ENCODE measurements at places on chromosomes 5 and 9.

GRCh38 chr5:79535477-79536192 is 21.7 kb upstream of the HOMER1 start:
- no peak for DNase-seq

GRCh38 chr9:37988602-37989001 is 80.4 kb downstream of the SHB start:
- no peak for DNase-seq

DNA sequence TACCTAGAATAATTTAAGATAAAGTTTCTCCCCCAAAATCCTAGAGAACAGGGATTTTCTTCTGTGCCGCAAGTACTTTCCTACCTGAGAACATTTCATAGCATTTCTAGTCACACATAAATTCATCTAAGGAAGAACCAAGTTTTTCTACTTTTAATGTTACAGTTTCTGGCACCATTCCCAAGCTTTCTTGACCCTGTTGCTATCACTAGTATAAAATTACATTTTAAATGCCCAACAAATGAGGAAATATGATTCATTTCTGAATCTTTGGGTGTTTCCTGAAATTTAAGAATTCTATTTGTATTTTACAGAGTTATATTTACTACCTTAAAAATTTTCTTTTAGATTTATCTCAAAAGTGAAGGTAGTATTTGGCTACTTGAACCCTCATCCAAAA is 137.8 kb downstream of the LPAR1 start:
- DNase-seq, result no peak

GRCh38 chr5:142506756-142507155 is 179.1 kb downstream of the FGF1 start:
- no peak for DNase-seq

DNA sequence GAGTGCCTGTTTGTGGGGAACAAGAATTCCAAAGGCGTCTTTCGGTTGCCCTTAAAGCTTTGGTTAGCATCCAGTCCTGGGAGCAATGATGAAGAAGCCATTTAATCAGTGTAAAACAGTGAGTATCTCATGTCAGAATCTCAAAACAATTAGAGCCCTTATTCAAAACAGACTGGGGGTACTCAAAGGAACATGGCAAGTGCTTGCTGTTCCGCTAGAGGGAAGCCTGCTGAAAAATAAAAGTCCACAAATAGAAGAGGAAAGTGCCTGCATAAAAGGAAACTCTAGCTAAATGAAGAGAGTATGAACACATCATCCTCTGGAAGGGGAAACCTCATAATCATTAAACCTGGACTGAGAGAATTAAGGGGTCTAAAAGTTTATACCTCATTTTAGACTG is 26.4 kb downstream of the FBXL7 start:
- no peak for DNase-seq

- no peak for DNase-seq
Observed at GRCh38 chr9:69346596-69347390, 21.8 kb downstream of the ENTREP1 start.

GRCh38 chr5:68953231-68953874 is 140.5 kb upstream of the SLC30A5 start:
- no peak for DNase-seq

- no peak for DNase-seq
Observed at GRCh38 chr9:120117081-120117480, 462.9 kb downstream of the CDK5RAP2 start.

DNA sequence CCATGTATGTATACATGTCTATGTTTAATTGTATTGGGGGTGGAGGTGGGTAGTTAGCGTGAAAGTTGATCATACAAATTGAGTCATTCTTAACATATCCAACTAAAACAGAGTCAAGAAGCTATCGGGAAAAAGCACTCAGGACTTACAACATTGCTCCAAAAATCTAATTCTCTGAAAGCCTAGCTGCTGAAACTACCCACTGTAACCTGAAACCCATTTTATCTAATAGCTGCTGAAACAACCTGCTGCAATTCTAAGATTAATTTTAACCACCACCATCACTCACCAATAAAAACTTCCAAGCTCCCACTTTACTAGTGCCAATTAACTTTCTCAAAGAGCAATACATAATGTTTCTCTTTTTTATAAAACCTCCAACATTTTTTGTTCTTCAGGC is 32.2 kb downstream of the KCNV2 start:
- DNase-seq, result no peak

GRCh38 chr9:136055715-136056545 is 39.2 kb downstream of the NACC2 start:
- DNase-seq, result no peak

DNA sequence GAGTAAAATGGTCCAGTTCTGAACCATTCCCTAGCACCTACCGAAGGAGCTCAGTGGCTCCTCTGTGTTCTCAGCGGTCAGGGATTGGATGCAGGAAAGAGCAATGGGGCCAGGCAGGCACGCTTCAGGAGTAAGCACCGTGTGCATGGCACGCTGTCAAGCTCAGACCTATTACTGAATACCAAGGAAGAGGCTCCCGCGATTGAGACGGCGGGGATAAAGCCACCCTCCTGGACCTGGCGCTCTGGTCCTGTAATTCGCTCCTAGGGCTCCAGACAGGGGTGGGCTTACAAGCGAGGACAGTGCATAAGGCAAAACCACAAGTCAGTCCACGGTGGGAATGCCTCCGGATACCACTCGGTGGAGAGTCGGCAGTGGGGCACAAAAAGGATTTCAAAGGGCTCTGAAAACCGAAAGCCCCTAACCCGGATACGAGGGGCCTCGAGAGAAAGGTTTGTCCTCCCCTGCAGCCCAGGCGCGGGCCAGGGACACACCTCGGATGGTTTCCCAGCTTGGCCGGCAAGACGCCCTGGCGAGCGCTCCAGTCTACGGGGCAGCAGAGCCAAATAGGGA is 988 bp downstream of the OXCT1 start:
- no peak for DNase-seq

DNA sequence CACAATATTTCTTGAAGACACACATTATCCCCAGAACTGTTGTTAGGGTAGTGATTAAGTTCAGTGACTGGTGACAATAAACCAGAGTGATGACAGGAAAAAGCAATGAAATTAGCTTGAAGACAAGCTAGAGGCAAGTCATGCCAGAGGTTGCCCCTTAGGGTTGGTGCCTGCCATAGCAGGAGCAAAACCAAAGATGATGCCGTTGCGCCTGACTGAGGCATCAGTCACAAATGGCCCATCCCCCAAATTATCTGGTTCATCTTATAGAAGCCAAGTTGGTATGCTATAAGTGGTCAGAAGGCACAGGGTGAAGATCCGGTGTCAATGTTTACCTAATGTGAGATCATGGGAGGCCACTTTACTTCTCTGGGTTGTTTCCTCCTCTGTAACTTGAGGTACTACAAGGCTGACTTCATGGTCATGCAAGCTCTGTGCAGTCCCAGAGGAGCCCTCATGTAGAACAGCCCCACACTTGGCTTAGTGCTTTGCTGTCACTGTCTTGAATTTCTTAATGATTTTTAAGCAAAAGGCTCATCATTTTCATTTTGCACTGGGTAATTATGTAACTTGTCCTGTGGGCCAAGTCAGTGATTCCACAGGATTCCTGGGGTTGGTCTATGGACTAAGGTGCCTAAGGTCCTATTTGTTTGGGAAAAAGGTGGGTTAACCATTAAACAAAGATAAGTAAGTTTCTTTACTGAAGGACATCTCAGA is 211.3 kb downstream of the MAN2A1 start:
- DNase-seq, result no peak

DNA sequence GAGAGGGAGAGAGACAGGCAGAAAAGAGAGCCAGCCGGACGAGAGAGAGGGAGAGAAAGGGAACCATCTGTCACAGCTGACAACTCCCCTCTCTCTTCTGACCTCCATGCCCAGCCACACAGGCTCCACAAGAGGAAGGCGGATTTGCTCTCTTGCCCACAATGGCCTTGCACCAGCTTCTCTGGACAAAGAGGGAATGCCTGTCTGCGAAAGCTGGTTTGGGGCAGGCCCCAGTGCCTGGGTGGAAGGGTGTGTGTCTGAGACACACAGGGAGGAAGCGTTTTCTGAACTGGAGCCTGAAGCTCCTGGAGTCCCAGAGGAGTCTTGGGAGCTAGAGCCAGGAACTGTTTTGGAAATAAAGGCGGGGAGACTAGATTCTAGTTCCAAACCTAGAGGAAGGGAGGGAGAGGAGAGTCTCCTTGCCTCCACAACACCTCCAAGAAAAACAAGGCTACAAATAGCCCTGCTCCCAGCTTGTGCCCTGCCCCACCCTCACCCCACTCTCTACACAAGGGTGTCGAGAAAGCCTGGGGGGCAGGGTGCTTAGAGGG is 12.5 kb downstream of the C1QTNF2 start:
- DNase-seq, result no peak

DNA sequence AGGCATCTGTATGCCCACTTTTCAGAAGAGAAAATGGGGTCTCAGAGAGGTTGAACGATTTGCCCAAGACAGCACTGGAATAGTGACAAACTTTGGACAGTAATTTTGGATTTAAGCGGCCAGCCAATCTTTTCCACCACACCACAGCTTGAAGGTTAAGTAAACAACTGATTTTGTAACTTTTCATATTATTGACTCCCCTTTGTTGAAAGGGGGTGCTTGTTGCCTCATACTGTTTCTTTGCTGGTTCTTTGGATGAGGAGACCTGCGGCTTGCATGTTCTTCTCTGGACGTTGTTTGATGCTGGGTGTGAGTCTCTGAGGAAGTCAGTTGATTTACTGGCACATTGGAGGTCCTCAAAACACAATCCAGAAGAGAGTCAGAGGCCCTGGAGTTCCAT is 11.7 kb upstream of the GABBR2 start:
- DNase-seq, result no peak

- no peak for DNase-seq
Observed at GRCh38 chr5:57666582-57666981, 184.0 kb upstream of the ACTBL2 start.

DNA sequence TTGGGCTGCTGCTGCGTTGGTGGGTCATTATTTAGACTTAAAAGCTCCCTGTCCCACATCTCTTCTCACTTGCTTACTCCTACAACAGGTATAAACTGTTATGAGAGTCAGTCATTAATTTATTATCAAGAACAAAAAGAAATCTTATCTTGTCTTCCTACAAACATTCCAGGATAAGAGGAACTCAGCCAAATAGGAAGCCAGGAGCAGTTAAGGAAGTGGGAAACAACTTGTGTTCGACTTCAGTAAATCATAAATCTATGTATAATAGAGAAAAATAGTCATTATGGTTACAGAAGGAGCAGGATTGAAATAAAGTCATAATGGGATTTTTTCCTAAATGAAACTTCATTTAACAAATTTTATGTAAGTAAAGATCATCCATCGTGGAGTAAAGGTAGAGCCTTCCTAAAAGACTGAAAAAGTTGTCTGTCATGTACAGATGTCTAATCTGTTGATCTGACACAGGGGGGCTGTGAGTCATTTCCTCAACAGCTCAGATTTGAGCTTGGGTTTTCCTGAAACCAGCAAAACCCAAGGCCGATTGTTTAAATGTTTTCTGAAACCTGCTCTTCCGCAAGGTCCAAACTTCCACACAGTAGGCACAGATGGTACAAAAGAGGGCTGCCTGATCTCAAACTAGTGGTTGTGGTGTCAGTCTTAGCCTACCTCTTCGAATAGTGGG is 25.3 kb upstream of the LRRTM2 start:
- DNase-seq, result no peak

- no peak for DNase-seq
Observed at GRCh38 chr5:95081500-95081960, 203.4 kb downstream of the MCTP1 start.

- no peak for DNase-seq
Observed at GRCh38 chr5:141359790-141360426, at the start of gene PCDHGB2. Gene PCDHGB2, plus strand, starts transcription at chr5:141359994. Its CDS starts 142 bp downstream, at chr5:141360136.

- DNase-seq, result no peak
Observed at GRCh38 chr5:40569546-40570270, 110.0 kb upstream of the PTGER4 start.

DNA sequence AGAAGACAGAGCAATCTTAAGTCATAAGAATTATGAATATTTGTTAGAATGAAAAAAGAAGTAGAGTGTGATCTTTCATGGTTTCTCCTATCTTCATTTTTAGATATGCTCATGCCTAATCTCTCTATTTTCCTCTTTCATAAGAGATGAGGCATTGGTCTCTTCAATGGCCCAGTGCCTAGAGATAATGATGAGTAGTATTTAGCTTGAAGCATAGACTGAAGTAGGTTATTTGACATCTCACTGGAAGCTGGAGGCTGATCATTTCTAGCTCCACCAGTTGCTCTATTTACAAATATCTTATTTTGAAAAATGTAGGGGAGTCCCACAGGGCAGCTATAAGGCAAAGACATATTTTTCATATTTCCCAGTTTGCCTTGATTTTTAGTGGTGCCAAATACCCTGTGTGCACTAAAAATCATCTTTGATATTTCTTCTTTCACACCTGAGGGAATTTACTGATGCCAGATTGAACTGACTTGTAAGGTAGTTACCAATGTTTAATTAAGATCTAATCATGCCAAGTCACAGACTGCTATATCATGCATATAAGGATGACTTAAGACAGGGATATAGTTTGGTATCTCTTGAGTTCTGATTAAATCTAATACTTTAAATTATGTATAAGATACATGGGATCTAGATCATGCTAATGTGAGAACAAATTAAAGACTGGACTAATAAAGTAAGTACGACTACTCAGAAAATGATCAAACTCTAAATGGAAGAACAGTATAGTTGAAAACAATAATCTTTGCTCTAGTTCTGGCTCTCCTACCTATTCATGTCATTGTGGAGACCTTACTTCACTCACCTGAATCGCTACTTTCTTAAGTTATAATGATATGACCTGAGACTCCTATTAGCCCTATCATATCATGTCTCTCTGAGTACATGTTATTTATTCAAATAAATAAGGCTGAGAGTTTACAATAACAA is 108.2 kb upstream of the IFNE start:
- DNase-seq, result no peak

- no peak for DNase-seq
Observed at GRCh38 chr5:168214071-168214470, 77.4 kb upstream of the WWC1 start.

DNA sequence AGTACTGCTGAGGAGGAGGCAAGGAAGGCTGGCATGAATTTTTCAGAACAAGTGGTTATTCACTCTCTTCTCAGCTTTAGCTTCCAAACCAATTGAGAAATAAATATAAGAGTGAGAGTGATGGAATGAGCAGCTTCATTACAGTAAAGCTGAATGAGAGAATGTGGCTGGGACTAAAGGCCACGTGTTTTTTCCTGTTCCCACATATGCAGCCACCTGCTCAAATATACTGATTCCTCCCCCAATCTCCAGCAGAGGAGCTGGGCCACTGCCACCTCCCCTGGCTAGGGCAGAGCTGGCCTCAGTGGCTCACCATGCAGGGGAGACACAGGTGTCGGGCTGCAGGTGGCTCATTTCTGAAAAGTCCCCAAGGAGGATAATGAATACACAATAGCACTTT is 1505.3 kb upstream of the WWC1 start:
- no peak for DNase-seq

- DNase-seq, result no peak
Observed at GRCh38 chr5:11191673-11192072, 430.6 kb upstream of the DAP start.

Data from activated T-cell treated with anti-CD3 and anti-CD28 coated beads for 4 hours (primary cell).